Stimulated activated CD4-positive, alpha-beta T cell treated with anti-CD3 and anti-CD28 coated beads, Interleukin-12 subunit alpha, Interleukin-12 subunit beta, amount 100 ng/mL, for 4 hours (primary cell): ENCODE measurements at places on chromosomes 5 and 9.

DNA sequence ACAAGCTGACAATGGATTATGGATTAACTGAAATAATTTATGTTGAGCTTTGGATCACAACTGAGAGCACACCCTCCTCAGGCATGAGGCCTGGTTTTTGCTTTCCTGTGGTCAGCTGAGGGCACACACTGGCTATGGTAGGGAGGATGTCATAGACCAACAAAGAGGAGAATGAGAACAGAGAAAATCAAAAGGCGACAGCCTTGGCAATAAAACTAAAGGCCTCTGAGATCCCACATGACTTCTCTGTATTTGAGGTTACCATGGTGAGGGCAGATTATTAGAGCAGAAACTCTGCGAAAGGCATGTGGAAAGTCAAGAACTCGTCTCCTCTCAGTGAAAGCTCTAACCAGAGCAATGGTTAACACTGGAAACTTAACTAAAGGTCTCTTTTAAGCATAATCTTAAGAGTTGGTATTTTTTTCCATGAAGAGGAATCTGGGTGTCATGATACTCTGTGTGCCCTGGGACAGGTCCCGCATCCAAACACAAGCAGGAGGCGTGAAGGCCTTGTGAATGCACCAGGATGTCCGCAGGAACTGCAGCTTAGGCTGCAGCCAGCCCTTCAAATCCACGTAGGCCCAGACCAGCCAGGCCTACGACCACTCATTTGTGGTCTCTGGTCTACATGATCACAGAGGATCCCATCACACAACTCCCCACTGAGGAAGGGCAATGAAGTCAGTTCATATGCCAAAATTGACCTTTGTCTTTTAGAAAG lies 12.4 kb upstream of the MEIKIN start:
- DNase-seq = no peak

GRCh38 chr5:90131383-90132133 lies 278.0 kb downstream of the CETN3 start:
- no peak for DNase-seq

DNA sequence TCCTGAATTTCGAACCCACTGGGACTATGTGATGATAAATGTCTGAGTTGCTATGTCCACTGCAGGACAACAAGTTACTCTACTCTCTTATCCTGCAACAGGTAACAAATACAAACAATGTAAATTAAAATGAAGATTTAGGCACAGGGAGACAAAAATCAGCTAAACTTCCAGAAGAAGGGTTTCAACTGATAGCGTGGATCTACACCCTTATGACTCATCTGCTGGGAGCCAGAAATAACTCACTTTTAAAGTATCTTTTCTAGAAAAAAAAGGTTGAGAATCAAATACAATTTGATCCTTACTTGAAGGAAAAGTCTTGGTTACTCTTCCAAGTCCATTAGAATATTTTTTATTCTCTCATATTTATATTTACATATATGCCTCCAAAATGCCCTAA lies 21.4 kb downstream of the PJA2 start:
- no peak for DNase-seq

GRCh38 chr5:351921-352245 lies 30.4 kb downstream of the AHRR start:
- DNase-seq = no peak

DNA sequence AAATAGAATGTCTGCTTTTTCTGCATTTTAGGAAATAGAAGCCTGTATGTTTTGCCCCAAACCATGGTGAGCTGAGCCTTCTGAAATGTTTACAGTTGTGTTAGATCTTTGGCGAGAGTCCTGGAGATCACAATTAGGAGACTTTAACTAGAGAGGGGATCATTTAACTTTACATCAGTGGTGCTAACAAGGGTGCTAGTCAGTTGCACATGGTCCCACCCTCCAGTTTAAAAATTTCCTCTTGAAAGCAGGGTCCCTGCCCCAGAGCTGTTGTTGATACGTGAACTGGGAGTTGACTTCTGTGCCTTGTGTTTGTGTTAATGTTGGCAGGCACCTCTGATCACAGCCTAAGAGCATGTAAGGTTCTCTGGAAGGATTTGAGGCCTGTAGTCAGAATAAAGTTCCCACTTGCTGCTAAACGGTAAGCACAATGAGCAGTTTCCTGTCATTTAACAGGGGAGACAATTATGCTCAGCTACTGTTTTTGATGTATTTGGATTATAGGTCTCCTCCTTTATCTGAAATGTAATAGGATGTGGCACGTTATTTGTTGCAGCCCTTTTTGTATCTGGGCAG lies 43.7 kb downstream of the RASGRF2 start:
- no peak for DNase-seq

DNA sequence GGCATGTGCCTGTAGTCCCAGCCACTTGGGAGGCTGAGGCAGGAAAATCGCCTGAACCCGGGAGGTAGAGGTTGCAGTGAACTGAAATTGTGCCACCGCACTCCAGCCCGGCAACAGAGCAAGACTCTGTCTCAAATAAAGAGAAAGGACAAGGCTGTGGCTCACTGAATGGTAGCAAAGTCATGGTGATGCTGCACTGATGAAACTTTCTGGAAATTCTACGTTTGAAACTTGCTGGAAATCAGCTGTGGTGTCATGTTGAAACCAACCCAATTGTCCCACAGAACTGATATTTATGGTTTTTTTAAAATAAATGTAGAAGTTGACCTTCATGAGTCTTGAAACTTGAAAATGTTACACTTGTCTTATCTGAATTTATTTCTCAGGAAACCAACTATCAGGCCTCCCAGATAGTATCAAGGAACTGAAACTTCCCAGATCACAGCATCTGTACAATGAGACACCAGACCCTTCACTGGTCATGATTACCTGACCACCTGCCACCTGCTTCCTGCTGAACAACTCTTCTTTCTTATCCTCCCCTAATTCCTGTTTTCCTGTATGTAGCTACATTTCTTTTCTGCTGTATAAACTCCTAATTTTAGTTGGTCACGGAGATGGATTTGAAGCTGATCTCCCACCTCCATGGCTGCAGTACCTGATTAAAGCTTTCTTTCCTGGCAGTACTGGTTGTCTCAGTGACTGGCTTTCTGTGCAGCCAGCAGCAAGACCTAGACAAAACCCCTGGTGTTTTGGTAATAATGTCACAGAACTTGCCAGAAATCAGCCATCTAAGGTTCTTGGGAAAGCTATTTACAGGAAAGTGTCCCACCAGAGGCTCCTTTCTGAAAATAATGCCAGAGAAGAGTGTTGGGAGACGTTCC lies 5.6 kb upstream of the TBC1D13 start:
- DNase-seq = no peak

DNA sequence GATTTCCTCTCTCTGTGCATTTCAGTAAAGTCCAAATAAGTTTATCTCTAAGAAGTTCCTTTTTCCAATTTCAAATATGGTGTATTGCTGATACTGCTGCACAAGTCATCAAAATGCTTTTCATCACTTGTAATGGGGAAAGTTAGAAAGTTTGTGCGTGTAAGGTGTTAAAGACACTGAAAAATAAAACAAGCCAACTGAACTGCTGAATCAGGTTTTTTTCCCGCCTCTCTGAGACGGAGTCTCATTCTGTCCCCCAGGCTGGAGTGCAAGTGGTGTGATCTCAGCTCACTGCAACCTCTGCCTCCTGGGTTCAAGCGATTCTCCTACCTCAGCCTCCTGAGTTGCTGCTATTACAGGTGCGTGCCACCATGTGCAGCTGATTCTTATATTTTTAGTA lies 400.9 kb downstream of the LRRC70 start:
- no peak for DNase-seq

DNA sequence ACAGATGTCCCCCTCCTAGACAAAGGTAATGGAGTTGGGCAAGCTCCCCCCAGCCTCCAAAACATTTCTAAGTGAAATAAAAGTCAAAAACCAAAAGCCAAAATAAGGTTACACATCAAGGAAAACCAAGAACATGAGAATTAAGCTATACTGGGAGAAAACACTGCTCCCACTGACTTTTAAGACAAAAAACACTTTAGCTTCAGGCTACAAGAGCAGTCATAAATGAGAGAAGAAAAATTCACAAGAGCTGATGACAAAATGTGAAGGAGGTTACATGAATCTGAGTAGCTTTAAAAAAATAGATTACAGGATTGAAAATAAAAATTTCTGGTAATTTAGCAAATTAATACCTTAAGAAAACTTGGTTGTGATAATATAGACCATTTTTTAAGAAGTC lies 1370.3 kb upstream of the CDH9 start:
- DNase-seq = no peak

- no peak for DNase-seq
These were observed 1.5 kb downstream of the DOLK start for GRCh38 chr9:128945798-128946501.

- no peak for DNase-seq
These were observed 690.2 kb downstream of the NR2F1-AS1 start for GRCh38 chr5:92890841-92891244.

DNA sequence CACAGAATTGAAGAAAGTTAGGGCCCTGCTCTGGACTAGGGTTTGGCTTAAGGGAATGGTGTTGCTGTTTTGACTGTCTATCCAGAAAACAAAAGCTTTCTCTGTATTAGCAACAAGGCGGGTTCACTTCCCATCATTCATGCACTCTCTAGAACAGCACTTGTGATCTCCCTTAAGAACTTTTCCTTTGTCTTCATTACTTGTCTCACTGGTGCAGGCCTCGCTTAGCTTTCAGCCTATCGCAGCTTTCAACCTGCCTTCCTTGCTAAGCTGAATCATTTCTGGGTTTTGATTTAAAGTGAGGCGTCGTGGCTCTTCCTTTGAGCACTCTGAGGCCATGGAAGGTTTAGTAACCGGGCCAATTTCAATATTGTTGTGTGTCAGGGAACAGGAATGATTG lies 35.2 kb upstream of the LPCAT1 start:
- DNase-seq = no peak

DNA sequence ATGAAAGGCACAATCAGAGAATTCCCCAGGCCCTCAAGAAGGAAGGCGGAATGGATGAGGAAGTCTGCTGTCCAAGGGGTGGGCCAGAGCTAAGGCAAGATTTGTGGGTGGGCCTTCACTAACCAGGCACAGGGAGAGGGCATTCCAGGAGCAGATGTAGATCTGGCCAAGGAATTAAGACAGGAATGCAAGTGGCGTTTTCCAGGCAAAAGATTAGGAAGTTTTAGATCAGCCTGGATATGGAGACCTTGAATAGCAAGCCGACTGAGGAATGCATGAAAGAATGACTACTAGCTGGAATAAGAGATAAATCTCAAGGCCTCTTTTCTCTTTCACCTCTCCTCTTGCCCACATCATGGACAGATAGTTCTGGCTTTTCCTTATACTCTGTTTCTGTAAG lies 68.5 kb downstream of the GHR start:
- no peak for DNase-seq

DNA sequence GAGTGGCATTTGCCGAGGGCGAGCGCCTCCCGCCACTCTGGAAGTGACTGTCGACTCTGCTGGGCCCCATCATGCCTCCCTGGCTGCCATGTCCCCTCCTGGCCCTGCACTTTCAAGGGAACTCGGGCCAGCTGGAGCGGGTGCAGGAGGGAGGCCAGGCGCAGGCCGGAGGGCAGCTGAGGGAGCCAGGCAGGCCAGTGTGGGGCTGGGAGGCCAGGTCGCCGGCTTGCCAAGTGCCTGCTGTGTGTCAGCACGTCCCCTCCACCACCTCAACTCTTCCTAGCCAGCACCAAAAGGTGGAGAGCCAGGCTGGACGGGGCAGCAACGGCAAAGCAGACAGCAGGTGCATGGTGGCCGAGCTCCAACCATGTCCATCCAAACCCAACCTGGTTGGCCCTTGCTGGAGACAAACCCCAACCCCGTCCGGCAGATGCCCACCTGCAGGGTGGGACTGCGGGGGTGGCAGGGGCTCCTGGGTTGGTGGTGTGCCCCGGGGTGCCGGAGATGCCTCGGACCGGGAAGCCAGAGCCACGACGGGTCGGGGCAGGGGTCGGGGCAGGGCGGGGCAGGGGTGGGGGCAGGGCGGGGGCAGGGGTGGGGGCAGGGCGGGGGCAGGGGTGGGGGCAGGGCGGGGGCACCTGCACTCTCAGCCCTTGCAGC lies 36.5 kb upstream of the EGFL7 start:
- DNase-seq = no peak

- DNase-seq = no peak
These were observed 39.5 kb downstream of the PRRC2B start for GRCh38 chr9:131433302-131433854.

- DNase-seq = no peak
These were observed 23.8 kb downstream of the KLF4 start for GRCh38 chr9:107465467-107466451.

- DNase-seq = no peak
These were observed 193.8 kb downstream of the GADD45G start for GRCh38 chr9:89798547-89799120.

GRCh38 chr9:72592502-72593403 lies 71.3 kb downstream of the TMC1 start:
- DNase-seq = no peak

GRCh38 chr5:39062530-39062929 lies 11.7 kb downstream of the RICTOR start:
- no peak for DNase-seq

- DNase-seq = no peak
These were observed 92.7 kb downstream of the PCSK1 start for GRCh38 chr5:96340357-96340756.

DNA sequence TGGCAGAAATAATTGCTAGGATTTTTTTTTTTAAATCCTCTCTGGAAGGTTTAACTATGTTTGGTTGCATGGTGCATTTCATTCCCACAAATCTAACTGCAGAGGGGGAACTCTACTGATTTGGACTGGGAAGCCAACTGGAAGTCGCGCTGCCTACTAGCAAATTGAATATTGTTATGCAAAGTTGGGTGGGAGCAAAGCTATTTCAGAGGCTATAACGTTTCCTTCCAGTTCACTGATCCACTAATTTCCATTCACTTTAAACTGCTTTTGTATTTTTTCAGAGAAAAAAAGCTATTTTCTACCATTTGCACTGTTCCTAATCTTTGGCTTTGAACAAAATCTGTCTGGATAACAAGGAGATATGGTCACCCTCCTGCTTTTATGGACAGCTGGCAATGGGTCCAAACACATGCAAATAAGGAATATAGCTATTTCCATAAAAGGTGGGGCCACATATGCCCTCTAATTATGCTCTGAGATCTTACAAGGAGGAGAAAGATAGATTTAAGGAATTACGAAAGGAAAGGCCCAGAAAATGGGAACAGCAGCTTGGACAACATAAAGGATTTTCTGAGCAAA lies 40.1 kb downstream of the MACIR start:
- no peak for DNase-seq
